Cortex of kidney (tissue), 1 donor: ENCODE measurements at places on chromosomes 13 and 19.

- no peak for DNase-seq
These were observed 6.9 kb downstream of the DCLK1 start for GRCh38 chr13:36124236-36124822.

DNA sequence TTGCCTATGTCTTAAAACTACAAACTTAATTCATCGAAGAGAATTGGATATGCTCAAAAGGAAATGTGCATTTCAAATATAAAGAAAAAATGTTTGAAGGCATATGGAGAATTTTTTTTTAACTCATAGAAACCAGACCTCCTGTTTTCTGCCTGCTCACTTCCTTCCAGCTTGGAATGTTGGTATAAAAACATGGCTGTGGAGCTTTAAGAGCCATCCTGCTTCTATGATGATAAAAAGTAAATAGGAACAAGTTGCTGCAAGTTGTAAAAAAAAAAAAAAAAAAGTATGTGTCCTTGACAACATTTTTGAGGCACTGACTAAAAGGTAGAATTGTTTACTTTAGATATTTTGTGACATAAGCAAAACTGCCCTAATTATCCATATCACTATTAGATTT, 1230.7 kb downstream of the PCDH9 start:
- DNase-seq, result no peak

DNA sequence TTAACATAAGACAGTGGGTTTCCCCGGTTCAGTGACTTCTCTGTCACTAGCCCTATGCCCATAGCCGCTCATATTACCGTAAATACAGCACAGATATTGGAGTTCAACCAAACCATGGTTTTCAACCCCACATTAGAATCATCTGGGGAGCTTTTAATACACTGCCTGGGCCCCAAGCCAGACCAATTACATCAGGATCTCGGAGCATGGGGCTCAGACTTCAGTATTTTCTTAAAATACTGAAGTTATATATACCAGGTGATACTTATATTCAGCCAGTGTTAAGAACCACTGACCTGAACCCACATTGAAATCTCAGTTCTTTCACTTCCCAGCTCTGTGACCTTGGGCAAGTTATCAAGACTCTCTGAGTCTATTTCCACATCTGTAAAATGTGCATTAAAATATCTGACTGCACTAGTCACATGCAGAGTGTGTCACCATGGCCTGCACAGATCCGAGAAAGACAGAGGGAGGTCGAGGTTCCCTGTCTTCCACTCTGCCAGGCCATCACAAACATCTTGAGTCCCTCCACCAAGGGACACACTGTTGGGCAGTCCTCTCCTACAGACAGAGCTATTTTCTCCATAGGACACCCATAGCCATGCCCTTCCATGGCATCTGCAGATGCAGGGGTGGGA, 32.2 kb upstream of the IPO5 start:
- DNase-seq, result no peak

DNA sequence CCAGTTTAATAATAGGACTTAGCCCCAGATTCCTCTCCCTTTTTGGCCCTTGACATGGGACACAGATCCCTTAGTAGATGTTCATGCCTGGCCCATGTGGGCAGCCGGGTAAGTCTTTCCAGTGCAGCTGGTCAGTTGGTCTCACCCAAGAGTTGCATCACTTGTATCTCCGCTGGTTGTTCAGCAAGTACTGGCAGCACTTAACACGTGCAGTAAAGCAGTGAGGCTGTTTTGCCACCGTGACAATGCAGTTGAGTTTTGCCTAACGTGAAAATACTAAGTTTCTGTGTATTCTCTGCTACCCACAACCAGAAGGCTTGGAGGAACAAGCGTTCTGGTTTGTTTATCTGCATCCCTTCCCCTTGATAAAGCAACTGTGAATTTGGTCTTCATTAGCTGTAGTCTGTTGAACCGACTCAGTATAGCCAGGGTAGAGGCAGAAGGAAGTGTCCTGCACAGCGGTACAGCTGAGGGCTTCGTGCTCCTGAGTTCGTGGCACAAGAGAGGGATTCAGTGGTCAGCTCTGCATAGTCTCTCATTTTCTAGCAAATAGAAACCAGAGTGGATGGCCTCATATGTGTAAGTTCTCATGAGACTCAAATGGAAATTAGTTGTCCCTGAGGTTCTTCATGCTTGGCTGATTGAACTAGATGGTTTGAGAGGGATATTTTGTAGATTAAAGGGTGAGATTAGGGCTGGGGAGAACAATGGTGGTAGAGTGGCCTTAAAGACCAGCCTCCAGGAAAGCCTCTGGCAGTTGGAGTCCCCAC, 50.3 kb downstream of the ARHGEF7 start:
- DNase-seq, result no peak

GRCh38 chr13:91539286-91540157, 141.1 kb downstream of the GPC5 start:
- DNase-seq, result no peak

DNA sequence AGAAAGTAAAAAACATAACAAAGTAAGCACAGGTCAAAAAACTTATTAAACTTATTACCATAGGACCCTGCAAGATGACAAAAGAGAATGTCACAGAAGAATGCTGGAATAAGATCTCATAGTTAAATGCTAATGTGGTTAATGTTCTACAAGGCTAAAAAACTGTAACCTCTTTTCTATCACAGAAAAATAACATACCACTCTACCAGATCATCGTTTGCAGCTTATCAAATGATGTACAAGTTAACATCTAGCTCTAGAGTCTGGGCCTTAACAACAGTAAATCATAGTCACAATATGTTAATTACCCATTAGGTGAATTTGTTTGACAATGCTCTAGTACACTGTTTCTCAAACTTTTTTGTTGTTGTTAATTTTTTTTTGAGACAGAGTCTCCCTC, 53.0 kb downstream of the NUFIP1 start:
- DNase-seq, result no peak

GRCh38 chr19:50325310-50326100, 3.7 kb downstream of the KCNC3 start:
- no peak for DNase-seq

GRCh38 chr19:12828494-12828893, 5.9 kb downstream of the RTBDN start:
- DNase-seq, result no peak

DNA sequence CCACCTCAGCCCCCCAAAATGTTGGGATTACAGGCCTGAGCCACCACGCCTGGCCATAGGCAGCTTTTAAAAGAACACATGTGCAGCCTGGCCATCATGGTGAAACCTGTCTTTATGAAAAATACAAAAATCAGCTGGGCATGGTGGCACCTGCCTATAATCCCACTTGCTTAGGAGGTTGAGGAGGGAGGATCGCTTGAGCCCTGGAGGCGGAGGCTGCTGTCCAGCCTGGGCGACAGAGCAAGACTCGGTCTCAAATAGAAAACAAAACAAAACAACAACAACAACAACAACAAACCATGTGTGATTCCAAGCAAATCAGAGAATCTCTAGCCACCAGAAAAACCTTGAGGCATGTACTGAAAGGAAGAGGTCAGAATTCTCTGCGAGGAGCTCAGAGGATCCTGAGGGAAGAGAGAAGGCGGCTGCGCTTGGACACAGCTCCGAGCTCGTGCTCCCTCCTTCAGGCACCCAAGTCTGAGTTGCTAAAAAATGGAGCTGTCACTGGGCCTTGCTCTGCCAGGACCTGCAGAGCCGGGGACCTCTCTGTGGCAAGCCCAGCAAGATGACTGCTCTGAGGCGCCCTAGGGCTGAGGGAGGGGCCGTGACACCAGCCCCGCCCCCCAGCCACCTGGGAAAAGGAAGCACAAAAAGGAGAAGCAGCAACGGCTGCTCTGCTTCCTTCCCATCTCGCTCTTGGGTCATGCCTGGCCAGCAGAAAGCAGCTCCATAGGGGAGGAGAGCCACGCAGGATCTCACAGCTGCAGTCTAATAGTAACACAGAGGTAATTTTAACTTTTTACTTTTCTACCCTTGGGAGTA, at the start of gene ARL11:
ARL11 (plus strand) TSS at position 677 of the 822 bp plus-strand sequence. CDS start 1,941 bp downstream, outside the sequence.
- no peak for DNase-seq

GRCh38 chr19:4108767-4109625, 14.9 kb downstream of the MAP2K2 start:
- DNase-seq, result no peak

DNA sequence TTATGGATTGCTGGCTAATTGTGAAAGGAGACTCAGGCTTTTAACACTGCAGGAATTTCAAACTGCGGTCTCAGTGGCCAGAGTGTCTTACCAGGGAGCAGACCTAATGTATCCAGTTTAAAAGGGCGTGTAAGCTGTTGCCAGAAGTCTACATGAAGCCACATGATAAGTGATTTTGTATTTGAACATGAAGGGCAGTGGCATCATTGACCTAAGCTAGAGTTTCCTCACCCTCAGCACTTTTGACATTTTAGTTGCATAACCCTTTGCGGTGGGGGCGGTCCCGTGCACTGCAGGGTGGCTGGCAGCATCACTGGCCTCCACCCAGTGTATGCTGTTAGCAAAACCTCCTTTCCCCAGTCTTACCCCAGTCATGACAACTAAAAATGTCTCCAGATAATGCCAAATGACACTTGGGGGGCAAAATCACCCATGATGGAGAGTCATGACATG, 23.7 kb upstream of the GPR18 start:
- DNase-seq, result no peak

DNA sequence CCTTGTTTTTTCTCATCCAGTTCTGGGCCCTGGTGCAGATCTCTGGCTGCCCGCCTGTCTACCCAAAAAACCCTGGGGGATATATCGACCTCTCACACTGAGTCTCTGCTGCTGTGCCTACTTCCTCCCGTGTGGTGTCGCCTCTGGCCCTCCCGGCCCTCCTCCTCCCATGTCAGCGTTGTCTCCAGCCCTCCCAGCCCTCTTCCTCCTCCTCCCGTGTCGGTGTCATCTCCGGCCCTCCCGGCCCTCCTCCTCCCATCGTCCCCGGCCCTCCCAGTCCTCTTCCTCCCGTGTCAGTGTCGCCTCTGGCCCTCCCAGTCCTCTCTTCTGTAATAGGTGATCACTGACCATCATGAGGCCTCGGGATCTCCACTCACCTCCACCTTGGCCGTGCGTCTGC, 81.8 kb downstream of the GPR12 start:
- no peak for DNase-seq

DNA sequence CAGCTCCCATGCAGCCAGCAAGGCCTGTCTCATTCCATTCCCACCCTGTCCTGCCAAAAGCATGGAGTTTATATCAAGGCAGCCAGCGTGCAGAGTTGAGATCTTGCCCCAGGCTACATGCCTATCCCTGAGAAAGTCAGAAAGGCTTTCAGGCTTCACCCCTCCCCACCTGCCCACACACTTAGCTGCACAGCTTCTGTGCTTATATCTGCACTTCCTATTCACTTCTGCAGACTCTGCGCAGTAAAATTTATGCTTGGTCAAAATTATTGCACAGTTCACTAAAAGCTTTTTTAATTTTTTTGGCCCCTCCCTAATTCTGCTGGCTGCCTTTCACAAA, 12.5 kb upstream of the ZNF675 start:
- DNase-seq, result no peak

DNA sequence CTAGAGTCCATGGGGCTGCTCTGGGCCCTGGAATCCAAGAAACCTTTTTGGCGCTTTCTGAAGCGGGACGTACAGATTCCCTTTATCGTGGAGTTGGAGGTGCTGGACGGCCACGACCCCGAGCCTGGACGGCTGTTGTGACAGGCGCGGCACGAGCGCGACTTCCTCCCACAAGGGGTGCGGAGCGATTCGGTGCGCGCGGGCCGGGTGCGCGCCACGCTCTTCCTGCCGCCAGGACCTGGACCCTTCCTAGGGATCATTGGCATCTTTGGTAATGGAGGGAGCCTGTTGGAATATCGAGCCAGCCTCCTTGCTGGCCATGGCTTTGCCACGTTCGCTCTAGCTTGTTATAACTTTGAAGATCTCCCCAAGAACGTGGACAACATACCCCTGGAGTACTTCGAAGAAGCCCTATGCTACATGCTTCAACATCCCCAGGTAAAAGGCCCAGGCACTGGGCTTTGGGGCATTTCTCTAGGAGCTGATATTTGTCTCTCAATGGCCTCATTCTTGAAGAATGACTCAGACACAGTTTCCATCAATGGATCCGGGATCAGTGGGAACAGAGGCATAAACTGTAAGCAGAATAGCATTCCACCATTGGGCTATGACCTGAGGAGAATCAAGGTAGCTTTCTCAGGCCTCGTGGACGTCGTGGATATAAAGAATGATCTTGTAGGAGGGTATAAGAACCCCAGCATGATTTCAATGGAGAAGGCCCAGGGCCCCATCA, 3.5 kb upstream of the ZFP82 start:
- no peak for DNase-seq

DNA sequence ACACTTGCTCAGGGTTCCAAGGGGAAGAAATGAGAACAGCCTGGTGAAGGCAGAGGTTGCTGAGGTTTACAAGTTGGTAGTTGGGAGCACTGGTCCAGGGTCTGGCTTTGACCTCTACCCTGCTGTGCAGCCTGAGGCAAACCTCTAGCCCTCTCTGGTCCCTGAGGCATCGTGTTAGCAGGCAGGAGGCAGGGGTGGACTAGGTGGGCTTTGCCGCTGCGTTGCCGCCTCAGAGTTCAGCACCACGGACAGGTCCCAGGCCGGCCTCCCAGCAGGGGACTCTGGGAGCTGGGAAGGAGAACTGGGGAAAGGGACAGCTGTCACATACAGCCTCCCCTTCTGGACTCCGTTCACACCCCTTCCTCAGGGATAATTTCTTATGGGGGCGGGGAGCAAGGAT, 3.1 kb downstream of the NCAN start:
- DNase-seq, result no peak

- no peak for DNase-seq
These were observed 16.4 kb upstream of the PRR19 start for GRCh38 chr19:42285541-42285941.

DNA sequence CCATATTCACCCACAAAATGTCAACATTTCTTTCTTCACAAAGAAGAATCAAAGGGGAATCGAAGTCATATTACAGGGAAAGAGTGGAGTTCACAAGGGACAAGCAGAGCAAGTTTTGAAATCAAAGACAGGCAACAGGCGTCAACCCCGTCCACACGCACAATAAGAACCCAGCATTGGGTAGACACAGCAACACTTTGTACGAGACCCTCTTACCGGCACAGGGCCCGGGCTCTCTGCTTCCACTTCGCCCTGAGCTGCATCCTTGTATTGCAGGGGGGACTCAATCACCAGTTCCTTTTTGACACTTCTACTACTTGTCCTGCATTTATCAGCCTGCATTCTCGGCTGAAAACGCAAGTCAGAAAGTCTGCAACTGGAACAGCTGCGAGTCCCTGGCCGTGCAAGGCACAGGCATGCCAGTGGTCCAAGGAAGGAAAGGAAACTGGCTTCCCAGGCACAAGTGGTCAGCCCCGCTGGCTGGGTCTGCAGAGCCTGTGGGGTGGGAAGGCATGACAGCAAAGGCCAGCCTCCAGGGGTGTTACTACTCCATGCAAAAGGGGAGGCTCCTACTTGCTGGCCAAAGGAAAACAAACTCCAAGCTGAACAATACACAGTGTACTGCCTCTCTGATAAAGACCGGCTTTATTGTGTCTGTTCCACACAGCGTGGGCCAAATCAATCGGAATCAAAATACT, at the start of gene DOCK9:
DOCK9 (minus strand) TSS at position 497 of the 698 bp plus-strand sequence; CDS start at position 342, 155 bp downstream.
- no peak for DNase-seq

GRCh38 chr19:53388168-53388567, 6.8 kb upstream of the ZNF765 start:
- DNase-seq, result no peak

DNA sequence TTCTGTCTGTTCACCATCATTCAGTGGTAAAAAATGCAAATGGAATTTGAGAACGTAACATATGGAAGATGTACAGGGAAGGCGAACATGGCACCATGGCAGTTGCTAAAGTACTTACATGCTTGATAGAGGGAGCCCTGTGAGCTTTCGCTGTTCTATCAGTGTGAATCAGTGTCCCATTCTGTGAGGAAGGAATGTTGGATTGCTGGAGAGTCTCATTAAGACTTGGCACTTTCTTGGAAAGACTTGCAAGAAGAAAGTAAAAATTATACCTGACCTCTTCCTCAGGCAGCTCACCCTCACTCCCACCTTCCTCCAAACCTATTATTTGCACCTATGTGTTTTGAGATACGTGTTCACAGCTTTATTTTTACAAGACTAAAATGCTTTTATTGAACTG, 43.5 kb downstream of the FREM2 start:
- no peak for DNase-seq
